Activated CD4-positive, alpha-beta T cell treated with anti-CD3 and anti-CD28 coated beads, Interleukin-2, amount 10 ng/mL, durations not matched to agents 7 days and 5 days (primary cell): ENCODE measurements at places on chromosomes 2 and 18.
A peak's percentile ranks its signal among the peaks of the same experiment; 100 is the strongest.

DNA sequence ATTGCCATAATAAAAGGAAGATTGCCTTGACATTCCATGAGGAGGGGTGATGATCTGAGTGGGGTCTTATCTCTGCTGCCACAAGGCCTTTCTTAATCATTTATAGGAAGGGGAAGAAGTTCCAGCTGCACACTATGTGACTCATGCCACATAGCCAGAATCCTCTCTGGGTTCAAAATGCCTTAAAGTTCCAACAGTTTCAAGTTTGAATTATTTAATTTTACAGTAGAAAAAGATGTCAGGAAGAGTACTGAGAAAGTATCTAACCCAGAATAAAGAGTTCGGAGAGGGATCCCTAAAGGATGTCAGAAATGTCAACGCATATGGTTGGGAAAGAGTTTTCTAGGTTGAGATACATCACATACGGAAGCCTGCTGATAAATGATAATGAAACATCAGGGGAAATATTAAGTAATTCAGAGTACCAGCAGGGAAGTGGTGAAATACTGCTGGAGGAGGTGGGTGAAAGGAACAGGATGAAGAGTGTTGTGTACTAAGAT is 999.9 kb downstream of the TSN start:
- H3K27ac ChIP-seq = no peak overlapping the region
- no peaks in the 10 kb centered on the region for H3K27me3 ChIP-seq
- no peak for DNase-seq
- no peaks in the 10 kb centered on the region for H3K4me1 ChIP-seq

DNA sequence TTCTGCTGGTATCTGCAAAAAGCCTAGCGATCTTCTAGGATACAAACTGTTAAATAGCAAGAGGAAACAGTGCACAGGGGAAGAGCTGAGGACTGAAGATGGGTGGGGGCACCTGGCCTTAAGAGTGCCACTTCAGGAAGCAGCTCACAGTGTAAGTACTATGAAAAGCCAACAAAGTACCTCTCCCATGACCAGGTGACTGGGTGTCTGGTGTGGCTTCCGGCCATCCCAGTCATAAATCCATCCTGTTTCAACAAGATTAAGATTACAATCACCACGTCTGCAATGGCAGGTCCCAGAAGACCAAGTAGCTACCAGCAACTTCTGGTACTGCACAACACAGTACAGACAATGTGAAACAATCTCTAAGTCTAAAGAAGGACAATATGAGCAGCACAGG is 15.9 kb downstream of the ERFE start:
- no peak overlapping the region for H3K4me3 ChIP-seq
- peaks cover 42% of the 10 kb centered on the region for H3K36me3 ChIP-seq
- H3K4me1 ChIP-seq = peaks cover 3% of the 10 kb centered on the region
- no peak overlapping the region for H3K27ac ChIP-seq
- H3K27me3 ChIP-seq = no peaks in the 10 kb centered on the region
- DNase-seq = no peak

GRCh38 chr2:197255543-197255942 is 55.0 kb downstream of the ANKRD44 start:
- peak; percentile 76 for DNase-seq
- H3K27me3 ChIP-seq = no peaks in the 10 kb centered on the region
- H3K4me3 ChIP-seq = peak overlapping the region; percentile 66
- H3K27ac ChIP-seq = peak overlapping the region; percentile 94
- H3K36me3 ChIP-seq = peaks cover 32% of the 10 kb centered on the region

GRCh38 chr2:159046966-159047365 is 78.5 kb downstream of the TANC1 start:
- no peaks in the 10 kb centered on the region for H3K4me1 ChIP-seq
- DNase-seq = no peak
- H3K4me3 ChIP-seq = no peak overlapping the region
- no peaks in the 10 kb centered on the region for H3K36me3 ChIP-seq

GRCh38 chr18:21735452-21736015 is 5.1 kb upstream of the MIB1 start:
- DNase-seq = peak; percentile 42
- peaks cover 19% of the 10 kb centered on the region for H3K4me1 ChIP-seq
- H3K36me3 ChIP-seq = peaks cover 19% of the 10 kb centered on the region

DNA sequence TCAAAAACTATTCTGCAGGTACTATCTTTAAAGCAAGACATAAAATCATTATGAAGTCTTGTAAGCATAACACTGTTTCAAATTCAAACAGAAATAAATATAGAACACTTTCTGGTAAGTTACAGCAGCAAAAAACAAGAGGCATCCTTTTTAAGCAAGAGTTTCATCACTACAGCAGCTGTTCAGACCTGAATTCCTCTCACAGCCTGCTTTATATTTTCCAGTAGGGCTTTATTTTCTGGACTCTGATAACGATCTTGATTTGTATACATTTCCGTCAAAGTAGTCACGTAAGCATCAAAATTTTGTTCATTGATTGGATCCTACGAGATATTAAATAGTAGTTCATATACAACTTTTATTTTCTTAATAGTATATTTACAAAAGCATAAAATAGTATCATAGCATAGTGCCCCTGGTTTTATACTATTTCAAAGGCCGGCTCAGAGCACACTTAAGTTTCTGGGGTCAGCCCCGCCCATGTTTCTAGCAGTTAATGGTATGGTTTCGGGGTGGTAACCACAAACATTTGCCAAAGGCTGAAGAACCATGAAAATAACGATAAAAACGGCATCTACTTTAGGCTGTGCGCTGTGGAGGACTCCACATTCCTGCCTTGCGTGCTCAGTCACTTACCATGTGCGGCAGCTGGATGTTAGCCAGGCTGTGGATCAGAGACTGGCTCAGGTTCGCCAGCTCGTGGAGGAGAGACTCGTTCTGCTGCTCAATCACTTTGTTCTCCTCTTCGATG is 47.5 kb upstream of the PXDN start:
- H3K27ac ChIP-seq = no peak overlapping the region
- no peak overlapping the region for H3K4me3 ChIP-seq
- peaks cover 3% of the 10 kb centered on the region for H3K27me3 ChIP-seq
- DNase-seq = no peak
- H3K36me3 ChIP-seq = no peaks in the 10 kb centered on the region

DNA sequence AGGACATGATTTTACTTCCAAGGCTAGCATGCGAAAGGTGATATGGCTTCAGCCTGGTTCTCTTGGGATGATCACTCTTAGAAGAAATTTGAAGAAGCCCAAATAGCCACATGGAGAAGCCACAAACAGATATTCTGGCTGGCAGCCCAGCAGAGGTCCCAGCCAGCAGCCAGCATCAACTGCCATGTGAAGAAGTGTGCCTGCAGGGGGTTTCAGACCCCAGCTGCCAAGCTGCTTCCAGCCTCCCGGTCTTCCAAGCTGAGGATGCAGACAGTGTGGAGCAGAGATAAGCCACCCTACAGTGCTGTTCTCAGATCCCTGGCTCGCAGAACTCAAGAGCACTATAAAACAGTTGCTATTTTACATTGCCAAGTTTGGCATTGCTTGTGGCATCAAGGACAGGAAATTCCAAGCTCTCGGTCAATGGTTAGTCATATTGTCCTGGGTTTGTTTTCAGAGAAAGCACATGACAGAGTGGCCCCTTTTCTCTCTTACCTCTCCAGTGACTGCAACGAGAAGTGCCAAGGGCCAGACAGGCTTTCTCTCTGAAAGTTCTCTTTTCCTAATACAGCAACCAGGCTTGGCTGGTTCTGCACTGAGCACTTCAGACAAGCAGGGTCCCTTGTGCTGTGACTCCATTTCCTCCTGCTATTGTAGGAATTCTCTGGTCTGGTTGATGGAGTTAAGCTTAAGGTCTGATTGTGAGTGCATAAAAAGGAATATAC is 223.7 kb downstream of the ANKRD30B start:
- H3K36me3 ChIP-seq = no peaks in the 10 kb centered on the region
- no peak overlapping the region for H3K27ac ChIP-seq
- no peaks in the 10 kb centered on the region for H3K27me3 ChIP-seq

- no peak overlapping the region for H3K27ac ChIP-seq
- H3K4me3 ChIP-seq = no peak overlapping the region
- no peaks in the 10 kb centered on the region for H3K36me3 ChIP-seq
- DNase-seq = peak; percentile 8
- H3K27me3 ChIP-seq = no peaks in the 10 kb centered on the region
- H3K4me1 ChIP-seq = no peaks in the 10 kb centered on the region
Measured at GRCh38 chr2:22904126-22904684, 480.8 kb upstream of the KLHL29 start.

- DNase-seq = no peak
- H3K27me3 ChIP-seq = peaks cover 8% of the 10 kb centered on the region
- no peaks in the 10 kb centered on the region for H3K4me1 ChIP-seq
- H3K4me3 ChIP-seq = no peak overlapping the region
- H3K27ac ChIP-seq = no peak overlapping the region
Measured at GRCh38 chr2:186570604-186571003, 19.3 kb upstream of the ITGAV start.
